Stimulated activated CD4-positive, alpha-beta T cell treated with anti-CD3 and anti-CD28 coated beads, Interleukin-12 subunit alpha, Interleukin-12 subunit beta, amount 100 ng/mL, for 4 hours (primary cell): ENCODE measurements at places on chromosomes 4 and X.

- DNase-seq, result no peak
Observed at GRCh38 chrX:47618923-47619485, 653 bp downstream of the SYN1 start.

DNA sequence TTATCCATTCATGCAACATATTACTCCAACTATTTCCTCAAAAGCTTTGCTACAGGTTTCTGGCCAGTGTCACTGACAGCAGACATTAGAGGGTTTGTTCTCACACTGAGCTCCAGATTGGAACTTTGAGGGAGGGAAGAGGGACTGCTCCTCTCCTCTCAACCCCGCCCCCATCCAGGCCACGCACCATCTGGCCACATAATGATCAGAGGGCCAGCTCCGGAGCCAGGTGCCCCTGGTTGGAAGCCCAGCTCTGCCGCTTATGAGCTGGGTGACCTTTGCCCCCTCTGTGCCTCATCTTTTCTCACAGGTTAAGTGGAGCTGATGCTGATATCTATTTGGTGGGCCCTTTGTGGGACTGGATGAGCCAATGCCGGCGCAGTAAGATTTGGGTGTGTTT is 55.8 kb downstream of the C4orf50 start:
- no peak for DNase-seq

GRCh38 chr4:96525898-96526297 is 686.0 kb downstream of the PDHA2 start:
- DNase-seq, result no peak

- DNase-seq, result no peak
Observed at GRCh38 chr4:181944527-181944926, 298.7 kb upstream of the TENM3 start.

GRCh38 chr4:79492148-79492547 is 84.1 kb upstream of the GK2 start:
- DNase-seq, result no peak

- no peak for DNase-seq
Observed at GRCh38 chr4:60884587-60884986, 315.5 kb upstream of the ADGRL3 start.

GRCh38 chr4:180261346-180261745 is 1981.9 kb upstream of the TENM3 start:
- DNase-seq, result no peak

- DNase-seq, result no peak
Observed at GRCh38 chr4:135598151-135598550, 1396.6 kb upstream of the PABPC4L start.
